ENCODE measurements at places on chromosomes 12 and 14. TPM values are rescaled to one million over a fixed set of nuclear protein-coding genes. Genes with fewer than 3 reads are reported as not detected.

GRCh38 chr14:81295958-81296923 lies 75.5 kb upstream of the GTF2A1 start:
- DNase-seq = no peak

ANKRD13A gene
- total RNA-seq = 66.6 TPM

FRMD6 gene
- 257 TPM for total RNA-seq

PPP1R1A gene
- not detected for total RNA-seq

DNA sequence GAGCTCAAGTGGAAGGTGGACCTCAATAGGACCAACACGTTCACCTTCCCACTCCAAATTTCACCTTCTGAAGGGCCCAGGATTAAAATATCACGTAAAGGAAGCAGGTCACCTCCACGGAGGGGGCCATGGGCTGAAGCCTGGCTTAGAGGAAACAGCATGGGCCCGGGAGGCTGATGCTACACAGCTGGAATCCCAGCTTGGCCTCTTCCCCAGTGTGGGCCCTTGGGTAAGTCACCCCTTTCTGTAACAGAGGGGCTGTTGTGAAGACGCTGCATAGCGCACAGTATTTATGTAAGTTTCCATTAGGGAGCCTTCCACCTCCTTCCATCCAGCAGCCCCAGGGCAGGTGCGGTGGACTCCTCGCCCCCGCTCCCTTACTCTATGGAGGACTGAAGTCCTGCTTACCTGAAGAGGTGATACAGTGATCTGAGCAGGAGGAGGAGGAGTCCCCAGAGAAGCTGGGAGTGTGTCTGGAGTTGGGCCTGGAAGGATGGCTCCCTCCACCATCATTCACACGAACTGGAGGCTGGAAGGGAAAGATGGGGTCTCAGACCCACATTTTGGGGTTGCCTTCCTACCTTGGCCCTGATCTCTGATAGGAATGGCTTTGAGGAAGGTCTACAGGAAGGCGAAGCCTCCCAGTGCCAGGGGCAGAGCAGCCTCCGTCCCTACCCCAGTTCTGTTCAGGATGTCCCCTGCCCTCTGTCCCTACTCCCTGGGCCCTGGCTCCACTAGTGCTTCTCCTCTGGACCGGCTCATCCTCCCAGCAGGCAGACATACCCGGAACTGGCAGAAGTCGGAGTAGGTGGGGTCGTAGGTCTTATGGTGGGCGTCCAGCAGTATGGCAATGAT lies 37.2 kb upstream of the HDAC7 start:
- DNase-seq = no peak

PRICKLE1 gene
- total RNA-seq = 15.6 TPM

DNA sequence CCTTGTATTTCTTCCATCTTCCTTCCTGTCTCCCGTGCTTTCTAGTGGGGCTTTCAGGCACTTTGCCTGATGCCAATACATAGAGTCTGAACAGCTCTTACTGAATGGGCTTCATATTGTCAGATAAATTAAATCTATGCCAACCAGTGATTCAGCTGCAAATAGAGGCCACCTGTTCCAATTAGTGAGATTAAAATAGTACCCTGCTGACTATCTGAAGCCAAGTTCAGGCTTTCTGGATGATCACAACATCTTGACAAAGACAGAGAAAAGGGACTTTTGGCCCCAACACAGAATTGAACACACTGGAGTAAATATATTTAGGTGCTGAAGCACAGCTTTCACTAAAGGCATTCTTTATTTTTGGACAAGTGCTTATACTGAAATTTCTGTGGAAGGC lies 11.8 kb downstream of the TMCC3 start:
- no peak for DNase-seq

POTEM gene
- total RNA-seq = not detected

GRCh38 chr14:96050482-96050881 lies 11.3 kb downstream of the C14orf132 start:
- DNase-seq = no peak

CLEC9A gene
- not detected for total RNA-seq
